ENCODE measurements at places on chromosomes 5 and 9.
A peak's percentile ranks its signal among the peaks of the same experiment; 100 is the strongest.

DNA sequence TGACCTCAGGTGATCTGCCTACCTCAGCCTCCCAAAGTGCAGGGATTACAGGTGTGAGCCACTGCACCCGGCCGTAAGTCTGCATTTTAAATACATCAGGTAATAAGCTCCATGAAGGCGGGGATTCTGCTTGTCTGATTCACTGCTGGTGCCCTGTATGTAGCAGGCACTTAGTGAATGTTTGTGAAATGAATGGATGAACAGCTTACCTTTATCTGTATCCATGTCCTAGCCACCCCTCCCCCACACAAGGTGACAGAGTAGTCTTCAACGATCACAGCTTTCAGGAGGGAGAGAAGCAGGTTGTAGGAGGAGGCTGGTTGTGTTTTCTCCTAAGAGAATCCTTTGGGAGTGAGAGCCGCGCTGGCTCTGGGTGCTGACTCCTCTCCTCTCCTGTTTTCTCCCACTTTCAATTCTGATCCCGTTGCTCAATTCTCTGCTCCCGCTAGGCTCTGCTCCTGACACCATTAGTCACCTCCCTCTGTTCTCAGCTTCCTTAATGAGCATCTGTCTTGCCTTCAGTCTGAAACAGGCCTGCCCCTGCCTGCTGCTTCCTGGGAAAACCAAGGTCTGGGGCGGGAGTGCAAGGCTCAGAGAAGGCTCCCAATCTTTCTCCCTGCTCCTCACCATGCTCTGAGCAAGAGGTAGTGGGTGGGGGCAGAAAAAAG, 88.8 kb upstream of the CTNNA1 start:
- DNase-seq: peak; percentile 73

GRCh38 chr9:134226221-134226930, 62.0 kb upstream of the RNU6ATAC start:
- DNase-seq: no peak

DNA sequence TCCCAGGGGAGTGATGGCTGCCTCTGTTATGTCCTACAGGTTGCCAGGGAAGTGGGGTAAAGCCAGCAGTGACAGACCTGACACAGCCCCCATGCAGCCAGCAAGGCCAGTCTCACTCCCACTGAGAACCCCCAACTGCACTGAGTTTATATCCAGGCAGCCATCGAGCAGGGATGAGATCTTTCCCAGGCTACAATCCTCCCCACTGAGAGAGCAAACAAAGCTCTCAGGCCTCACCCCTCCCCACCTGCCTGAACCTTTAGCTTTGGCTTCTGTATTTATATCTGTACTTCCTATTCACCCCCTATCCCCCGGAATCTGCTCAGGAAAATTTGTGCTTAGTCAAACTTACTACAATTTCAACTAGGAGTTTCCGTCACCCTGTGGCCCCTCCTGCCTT, 284.1 kb downstream of the FAM170A start:
- no peak for DNase-seq

DNA sequence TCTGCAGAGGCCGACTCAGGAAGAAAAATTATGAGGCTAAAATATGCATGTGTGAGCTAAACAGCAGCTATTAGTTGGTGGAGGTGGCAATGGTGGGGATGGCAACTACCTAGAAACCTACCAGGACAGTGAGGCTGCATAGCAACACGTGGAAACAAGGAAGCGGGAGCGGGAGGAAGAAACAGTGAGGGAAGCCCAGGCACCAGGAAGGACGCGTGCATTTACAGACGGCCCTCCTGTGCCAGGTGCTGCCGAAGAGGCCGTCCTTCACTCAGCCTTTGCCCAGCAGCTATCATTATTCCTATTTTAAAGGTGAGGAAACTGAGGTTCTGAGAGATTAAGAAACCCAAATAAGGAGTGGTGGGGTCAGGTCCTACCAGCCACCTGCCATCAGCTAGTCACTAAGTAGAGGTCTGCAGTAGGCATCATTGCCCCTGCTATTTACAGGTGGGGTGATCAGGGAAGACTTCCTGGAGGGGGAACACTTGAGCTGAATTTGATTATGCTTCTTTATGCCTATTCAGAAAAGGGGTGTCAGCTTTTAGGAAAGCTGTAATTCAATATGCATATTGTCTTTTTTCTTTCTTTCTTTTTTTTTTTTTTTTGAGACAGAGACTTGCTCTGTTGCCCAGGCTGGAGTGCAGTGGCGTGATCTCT, 125.3 kb downstream of the CRB2 start:
- no peak for DNase-seq

GRCh38 chr5:34001241-34001841, 6.5 kb downstream of the AMACR start:
- peak; percentile 51 for DNase-seq

DNA sequence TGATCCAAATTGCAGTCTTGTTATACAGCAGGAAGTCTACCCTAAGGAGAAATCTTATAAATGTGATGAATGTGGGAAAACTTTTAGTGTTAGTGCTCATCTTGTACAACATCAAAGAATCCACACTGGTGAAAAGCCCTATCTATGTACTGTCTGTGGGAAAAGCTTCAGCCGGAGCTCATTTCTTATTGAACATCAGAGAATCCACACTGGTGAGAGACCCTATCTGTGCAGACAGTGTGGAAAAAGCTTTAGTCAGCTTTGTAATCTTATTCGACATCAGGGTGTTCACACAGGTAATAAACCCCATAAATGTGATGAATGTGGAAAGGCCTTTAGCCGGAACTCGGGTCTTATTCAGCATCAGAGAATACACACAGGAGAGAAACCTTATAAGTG, 10.4 kb downstream of the ZNF189 start:
- no peak for DNase-seq

- no peak for DNase-seq
Observed at GRCh38 chr5:148713735-148714508, 59.6 kb upstream of the HTR4 start.

DNA sequence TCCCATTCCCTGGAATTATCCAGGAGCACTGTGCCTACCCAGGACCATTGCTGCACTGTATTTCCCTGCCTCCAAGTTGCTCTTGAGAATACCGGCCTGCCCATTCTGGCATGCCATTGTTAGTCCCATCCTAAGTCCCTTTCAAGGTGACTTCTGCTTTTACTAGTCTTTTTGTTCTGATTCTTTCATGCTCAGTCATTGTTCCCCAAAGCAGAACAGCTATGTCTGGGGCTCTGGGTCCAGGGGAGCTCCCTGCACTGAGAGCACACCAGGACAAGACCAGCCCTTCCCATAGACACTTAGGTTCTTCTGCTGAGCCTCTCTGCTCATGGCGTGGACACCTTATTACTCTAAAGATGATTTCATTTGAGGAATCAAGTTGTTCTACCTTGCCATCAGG, 388.9 kb upstream of the KLF4 start:
- no peak for DNase-seq

DNA sequence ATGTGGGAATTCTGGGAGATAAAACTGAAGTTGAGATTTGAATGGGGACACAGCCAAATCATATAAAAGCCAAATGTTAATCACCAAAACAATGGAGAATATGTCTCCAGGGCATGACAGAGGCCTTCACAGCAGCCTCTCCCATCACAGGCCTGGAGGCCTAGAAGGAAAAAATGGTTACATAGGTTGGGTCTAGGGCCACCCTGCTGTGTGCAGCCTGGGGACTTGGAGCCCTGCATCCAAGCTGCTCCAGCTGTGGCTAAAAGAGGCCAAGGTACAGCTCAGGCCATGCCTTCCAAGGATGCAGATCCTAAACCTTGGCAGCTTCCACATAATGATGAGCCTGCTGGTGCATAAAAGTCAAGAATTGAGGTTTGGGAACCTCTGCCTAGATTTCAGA, 85.1 kb downstream of the JAKMIP2 start:
- DNase-seq: no peak

- DNase-seq: no peak
Observed at GRCh38 chr5:76029739-76030138, 53.4 kb upstream of the SV2C start.

DNA sequence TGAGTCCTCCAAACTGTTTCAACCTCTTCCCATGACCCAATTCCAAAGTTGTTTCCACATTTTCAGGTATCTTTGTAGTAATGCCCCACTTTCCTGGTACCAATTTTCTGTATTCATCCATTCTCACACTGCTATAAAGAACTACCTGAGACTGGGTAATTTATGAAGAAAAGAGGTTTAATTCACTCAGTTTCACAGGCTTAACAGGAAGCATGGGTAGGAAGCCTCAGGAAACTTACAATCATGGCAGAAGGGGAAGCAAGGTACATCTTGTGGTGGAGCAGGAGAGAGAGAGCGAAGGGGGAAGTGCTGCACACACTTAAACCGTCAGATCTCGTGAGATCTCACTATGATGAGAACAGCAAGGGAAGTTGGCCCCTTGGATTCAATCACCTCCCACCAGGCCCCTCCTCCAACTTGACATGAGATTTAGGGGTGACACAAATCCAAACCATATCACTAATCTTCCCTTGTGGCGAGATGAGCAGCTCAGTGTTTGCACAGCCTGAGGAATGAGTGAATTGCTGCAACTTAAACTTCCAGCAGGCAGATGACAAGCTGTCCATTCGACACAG, 42.9 kb downstream of the TRIP13 start:
- DNase-seq: no peak

DNA sequence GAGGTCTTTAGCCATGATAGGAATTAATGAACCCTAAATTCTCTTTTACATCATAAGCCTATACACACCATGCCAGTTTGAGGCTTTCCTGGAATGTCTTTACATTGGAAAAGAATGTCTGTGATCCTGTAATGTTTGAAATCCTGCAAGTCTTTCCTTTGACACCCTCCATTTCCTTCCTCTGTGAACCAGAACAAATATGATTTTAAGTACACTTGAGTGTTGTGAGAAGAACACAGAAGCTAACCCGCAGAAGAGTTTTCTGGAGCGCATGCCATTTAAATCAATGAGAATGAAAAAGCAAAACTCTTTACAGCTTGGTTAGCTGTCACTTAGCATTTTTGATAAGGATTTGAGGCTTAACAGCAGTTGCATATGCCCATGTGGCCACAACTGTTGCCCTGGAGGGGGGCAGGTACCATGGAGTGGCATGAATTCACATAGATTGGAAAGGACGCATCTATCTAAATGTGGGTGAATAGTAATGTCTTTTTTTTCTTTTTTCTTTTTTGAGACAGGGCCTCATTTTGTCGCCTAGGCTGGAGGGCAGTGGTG, 372.6 kb downstream of the KDM4C start:
- peak; percentile 20 for DNase-seq

DNA sequence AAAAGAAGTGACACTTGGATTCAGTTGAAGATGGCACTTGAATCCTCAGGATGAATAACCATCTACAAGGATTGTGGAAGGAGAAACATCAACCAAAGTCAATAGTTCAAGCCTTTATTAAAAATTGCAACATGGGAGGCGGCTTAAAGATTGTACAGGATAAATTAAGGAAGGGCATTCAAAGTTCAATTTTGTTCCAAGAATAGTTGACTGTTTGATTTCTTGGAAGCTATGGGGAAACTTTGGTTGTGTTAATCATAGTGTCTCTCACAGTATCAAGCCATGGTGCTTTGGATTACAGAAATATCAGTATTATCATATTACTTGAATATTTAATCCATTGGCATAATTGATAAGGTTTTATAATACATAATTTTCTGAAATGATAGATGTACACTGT, 1844.3 kb downstream of the MAT2B start:
- no peak for DNase-seq

- no peak for DNase-seq
Observed at GRCh38 chr9:80449513-80449912, 877.7 kb downstream of the TLE4 start.

GRCh38 chr9:72675586-72675985, 154.2 kb downstream of the TMC1 start:
- DNase-seq: peak; percentile 55

GRCh38 chr5:41955432-41956024, 30.4 kb downstream of the FBXO4 start:
- DNase-seq: no peak

DNA sequence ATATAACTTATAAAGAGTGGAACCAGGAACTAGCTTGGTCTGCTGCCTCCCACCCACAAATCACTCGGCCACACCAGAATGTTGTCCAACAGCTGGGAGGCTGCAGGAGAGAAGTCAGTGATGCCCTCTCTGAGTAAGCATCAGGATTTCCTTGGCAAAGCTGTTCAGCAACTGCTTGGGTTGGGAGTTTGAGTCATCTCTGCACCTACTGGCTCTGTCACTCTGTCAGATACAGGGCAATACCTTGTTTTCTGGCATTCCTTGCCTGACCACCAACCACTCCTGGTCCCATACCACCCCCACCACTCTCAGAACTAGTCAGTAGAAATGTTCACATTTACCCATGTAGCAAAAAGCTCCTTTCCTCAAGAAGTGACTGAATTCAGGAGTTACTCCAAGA, 36.8 kb upstream of the GCNT4 start:
- peak; percentile 91 for DNase-seq

- no peak for DNase-seq
Observed at GRCh38 chr9:93918061-93918460, 37.1 kb downstream of the BARX1 start.

DNA sequence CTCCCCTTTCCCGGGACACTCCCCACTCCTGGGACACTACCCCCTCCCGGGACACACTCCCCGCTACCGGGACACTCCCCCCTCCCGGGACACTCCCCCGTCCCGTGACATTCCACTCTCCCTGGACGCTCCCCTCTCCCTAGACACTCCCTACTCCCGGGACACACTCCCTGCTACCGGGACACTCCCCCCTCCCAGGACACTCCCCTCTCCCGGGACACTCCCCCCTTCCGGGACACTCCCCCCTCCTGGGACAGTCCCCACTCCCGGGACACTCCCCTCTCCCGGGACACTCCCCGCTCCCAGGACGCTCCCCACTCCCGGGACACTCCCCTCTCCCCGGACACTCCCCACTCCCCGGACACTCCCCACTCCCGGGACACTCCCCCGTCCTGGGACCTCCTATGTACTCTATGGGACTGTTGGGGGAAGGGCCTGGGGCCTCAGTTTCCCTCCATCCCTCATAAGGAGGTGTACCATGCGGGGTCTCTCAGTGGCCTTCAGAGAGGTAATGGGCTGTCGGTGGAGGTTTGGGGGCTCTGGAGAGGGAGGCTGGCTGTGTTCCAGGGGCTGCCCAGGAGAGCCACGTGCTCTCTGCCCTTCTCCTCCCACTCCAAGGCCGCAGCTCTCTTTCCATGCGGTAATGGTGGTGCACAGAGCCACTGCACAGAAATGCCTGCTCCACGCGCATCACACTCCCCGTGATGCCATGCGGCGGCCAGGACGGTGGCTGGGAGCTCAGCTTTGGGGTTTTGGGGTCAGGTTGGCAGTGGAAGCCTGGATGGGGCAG, 96.2 kb downstream of the RXRA start:
- DNase-seq: no peak

- peak; percentile 44 for DNase-seq
Observed at GRCh38 chr9:96299823-96300222, 2.2 kb downstream of the HSD17B3 start.

- peak; percentile 53 for DNase-seq
Observed at GRCh38 chr9:95726756-95727155, 148.7 kb upstream of the ERCC6L2 start.

- DNase-seq: peak; percentile 57
Observed at GRCh38 chr5:145660897-145661640, 174.1 kb downstream of the PRELID2 start.

All from kidney tubule cell (primary cell).